ENCODE measurements at places on chromosomes 6 and 20. TPM values are rescaled to one million over a fixed set of nuclear protein-coding genes. Genes with fewer than 3 reads are reported as not detected.

- H3K36me3 ChIP-seq: no peaks in the 10 kb centered on the region
- no peak overlapping the region for H3K27ac ChIP-seq
- H3K4me3 ChIP-seq: no peak overlapping the region
- DNase-seq: no peak
- H3K27me3 ChIP-seq: no peaks in the 10 kb centered on the region
These were observed 52.7 kb downstream of the DLL1 start for GRCh38 chr6:170237999-170238740.

GRCh38 chr6:16292942-16293341, 54.6 kb downstream of the GMPR start:
- no peaks in the 10 kb centered on the region for H3K27me3 ChIP-seq
- H3K36me3 ChIP-seq: peaks cover 6% of the 10 kb centered on the region
- H3K4me3 ChIP-seq: no peak overlapping the region
- H3K27ac ChIP-seq: no peak overlapping the region
- H3K4me1 ChIP-seq: no peaks in the 10 kb centered on the region
- no peak for DNase-seq

DNA sequence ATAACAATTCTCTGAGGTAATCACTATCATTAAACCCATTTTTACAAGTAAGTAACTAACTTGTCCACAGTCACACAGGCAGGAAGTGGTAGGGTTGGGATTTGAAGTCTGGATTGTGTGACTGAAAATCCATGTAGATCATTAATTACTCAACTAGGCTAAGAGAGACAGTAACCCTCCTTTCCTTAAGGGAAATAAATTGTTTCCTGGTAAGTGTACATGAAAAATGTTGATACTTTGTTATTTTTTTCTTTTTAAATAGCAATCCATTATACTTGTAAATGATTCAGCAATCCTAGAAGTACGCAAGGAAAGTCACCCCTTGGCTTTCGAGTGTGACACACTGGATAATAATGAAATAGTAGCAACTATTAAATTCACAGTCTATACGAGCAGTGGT, 11.6 kb downstream of the SPACA1 start:
- no peaks in the 10 kb centered on the region for H3K27me3 ChIP-seq
- H3K36me3 ChIP-seq: no peaks in the 10 kb centered on the region
- no peak overlapping the region for H3K27ac ChIP-seq

- no peak overlapping the region for H3K4me3 ChIP-seq
- DNase-seq: no peak
- peaks cover 9% of the 10 kb centered on the region for H3K4me1 ChIP-seq
- no peak overlapping the region for H3K27ac ChIP-seq
- H3K36me3 ChIP-seq: peaks cover 1% of the 10 kb centered on the region
These were observed 184.5 kb downstream of the COL21A1 start for GRCh38 chr6:56062836-56063235.

GRCh38 chr6:129521946-129522345, 188.0 kb downstream of the ARHGAP18 start:
- no peak for DNase-seq
- H3K27ac ChIP-seq: no peak overlapping the region
- H3K36me3 ChIP-seq: no peaks in the 10 kb centered on the region
- no peaks in the 10 kb centered on the region for H3K27me3 ChIP-seq
- no peaks in the 10 kb centered on the region for H3K4me1 ChIP-seq

DNA sequence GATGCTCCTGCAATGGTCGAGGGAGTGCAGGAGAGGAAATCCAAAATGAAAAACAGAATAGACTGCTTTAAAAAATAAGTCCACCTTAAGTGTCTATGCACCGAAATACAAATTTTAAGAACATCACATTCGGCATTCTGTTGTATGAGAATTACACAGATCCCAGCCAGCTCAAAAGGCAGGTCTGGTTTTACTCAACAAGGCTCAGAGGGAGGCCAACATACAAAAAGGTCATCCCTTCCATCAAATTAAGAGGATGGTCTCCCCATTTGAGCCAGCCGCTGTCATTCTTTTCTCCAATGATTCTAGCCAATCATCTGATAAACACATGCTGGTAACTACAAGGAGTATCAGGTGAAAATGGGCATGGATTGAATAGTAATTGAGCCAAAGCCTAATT, 7.9 kb downstream of the ATXN1 start:
- no peaks in the 10 kb centered on the region for H3K27me3 ChIP-seq
- no peak overlapping the region for H3K27ac ChIP-seq
- peaks cover 9% of the 10 kb centered on the region for H3K4me1 ChIP-seq
- DNase-seq: no peak
- H3K36me3 ChIP-seq: peaks cover 2% of the 10 kb centered on the region

GRCh38 chr6:160966493-160967229, 24.9 kb upstream of the MAP3K4 start:
- DNase-seq: no peak
- H3K4me1 ChIP-seq: no peaks in the 10 kb centered on the region
- no peaks in the 10 kb centered on the region for H3K27me3 ChIP-seq
- no peak overlapping the region for H3K27ac ChIP-seq
- no peak overlapping the region for H3K4me3 ChIP-seq

ADGRB3 gene
- total RNA-seq: 6.1 TPM

LAMP5 gene
- 0.18 TPM for total RNA-seq

MYB gene
- 0.87 TPM for total RNA-seq
